Activated CD4-positive, CD25-positive, alpha-beta regulatory T cell (primary cell): ENCODE measurements at places on chromosomes 5 and 9.

DNA sequence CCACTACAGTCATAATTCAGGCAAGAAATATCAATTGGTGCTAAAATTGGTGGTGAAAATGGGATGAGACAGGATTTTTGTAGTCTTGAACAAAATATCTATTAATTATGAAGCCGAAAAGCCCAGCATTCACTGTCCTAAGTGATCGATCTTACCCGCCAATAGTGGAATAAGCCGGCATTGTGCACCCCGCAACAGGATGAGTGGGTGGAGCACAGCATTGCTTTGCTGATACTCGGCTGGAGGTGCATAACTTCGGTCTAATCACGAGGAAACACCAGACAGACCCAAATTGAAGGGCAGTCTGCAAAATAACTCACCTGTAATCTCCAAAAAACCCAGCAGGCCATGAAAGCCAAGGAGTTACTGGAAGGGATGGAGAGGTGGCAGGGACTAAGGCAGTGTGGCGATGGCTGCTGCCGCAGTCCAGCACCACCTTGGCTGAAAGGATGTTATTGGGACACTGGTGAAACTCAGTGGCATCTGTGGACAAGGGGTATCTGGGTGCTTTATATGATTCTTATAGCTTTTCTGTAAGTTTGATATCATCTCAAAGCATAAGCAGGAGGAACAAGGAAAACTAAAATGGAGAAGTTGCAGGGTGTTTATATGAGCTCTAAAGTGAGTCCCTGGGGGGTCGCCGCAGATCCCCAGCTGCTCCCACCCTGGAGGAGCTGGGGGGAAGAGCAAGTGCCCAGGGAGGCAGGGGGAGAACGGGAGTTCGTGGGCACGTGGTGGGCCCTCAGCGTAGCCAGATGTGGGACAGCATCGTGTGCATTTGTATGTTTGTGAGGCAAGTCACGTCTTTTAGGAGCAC is 45.2 kb downstream of the AHRR start:
- no peak for DNase-seq

DNA sequence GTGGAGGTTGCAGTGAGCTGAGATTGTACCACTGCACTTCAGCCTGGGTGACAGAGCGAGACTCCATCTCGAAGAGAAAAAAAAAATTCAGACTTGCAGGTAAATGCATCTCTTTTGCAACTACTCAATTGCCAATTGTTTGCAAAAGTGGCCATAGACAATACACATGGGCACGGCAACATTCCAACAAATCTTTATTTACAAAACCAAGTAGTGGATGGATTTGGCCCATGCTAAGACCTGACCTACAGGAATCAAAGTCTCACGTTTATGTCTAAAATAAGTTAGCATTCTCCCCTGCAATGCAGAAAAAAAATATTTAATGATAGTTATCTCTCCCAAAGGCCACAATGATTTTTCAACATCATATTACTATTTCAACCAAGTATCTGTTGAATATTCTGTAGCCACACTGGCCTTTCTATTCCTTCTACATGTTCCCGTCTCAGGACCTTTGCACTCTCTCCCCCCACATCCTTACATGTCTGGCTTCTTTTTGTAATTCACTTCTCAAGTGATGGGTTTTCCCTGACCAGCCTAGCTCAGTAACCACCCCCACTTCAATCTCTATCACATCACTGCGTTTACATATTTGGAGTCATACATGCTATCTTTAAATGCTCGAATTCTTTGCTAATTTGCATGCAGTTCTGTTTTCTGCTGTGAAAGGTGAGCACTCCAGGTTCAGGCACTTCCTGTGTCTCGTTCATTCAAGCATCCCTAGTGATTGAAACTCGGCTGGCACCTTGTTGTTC is 54.2 kb downstream of the FNBP1 start:
- DNase-seq = no peak

- DNase-seq = no peak
Measured at GRCh38 chr9:104993291-104993963, 65.5 kb upstream of the ABCA1 start.

- no peak for DNase-seq
Measured at GRCh38 chr9:37746448-37747270, 6.9 kb upstream of the TRMT10B start.

DNA sequence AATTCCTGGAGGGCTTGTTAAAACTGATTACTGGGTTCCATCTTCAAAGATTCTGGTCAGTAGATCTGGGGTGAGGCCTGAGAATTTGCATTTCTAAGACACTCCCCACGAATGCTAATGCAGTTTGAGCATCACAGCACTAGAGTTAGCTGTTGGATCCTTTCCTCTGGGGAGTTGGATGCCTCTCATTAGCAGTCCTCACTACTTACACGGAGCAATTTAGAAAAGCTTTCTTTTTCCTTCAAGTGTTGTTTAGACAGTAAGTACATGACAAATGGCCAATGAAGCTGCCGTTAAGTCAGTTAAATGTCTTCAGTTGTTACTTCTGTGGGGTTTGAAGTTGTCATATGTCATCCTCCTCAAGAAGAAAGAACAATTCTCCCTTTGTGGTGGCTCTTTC is 74.9 kb upstream of the HMHB1 start:
- DNase-seq = no peak

GRCh38 chr5:39498278-39498952 is 73.6 kb upstream of the DAB2 start:
- DNase-seq = no peak

- DNase-seq = no peak
Measured at GRCh38 chr9:77541600-77541999, 106.5 kb downstream of the GNA14 start.

- no peak for DNase-seq
Measured at GRCh38 chr5:71830681-71831539, 111.8 kb downstream of the CARTPT start.

DNA sequence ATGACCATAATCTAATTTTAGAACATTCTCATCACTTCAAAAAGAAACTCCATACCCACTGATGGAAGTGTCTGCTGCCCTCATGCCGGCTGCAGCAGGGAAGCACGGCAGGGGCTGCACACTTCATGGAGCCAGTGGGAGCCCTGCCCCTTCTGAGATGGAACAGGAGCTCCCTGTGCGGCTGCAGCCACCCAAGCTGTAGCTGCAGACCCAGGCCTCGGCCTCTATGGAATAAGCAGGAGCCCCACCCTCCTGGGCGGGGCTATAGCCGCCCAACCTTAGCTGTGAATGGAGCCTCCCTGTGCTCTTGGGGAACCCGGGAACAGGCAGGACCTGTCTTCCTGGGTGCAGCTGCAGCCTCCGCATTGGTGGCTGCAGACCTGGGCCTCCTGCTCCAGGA is 128.5 kb downstream of the NUDT12 start:
- DNase-seq = no peak

DNA sequence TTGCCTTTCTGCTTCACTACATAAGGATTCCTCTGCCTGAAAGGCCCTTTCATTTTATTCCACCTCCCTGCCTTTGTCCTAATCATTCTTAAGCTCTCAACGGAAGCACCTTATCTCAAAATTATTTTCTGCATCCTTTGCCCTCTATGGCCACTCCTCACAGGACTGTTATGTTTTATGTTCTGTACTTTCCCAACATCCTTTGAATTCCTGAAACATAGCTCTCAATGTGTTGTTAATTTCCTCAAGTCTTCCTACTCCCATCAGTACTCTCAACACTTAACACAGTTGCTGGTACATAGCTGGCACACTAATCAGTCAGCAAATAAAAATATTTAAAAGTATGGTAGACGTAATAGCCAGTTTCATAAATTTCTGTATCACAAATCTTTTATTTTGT is 193.0 kb downstream of the RFX3 start:
- DNase-seq = no peak

- DNase-seq = no peak
Measured at GRCh38 chr9:132040246-132040645, 39.4 kb downstream of the MED27 start.

DNA sequence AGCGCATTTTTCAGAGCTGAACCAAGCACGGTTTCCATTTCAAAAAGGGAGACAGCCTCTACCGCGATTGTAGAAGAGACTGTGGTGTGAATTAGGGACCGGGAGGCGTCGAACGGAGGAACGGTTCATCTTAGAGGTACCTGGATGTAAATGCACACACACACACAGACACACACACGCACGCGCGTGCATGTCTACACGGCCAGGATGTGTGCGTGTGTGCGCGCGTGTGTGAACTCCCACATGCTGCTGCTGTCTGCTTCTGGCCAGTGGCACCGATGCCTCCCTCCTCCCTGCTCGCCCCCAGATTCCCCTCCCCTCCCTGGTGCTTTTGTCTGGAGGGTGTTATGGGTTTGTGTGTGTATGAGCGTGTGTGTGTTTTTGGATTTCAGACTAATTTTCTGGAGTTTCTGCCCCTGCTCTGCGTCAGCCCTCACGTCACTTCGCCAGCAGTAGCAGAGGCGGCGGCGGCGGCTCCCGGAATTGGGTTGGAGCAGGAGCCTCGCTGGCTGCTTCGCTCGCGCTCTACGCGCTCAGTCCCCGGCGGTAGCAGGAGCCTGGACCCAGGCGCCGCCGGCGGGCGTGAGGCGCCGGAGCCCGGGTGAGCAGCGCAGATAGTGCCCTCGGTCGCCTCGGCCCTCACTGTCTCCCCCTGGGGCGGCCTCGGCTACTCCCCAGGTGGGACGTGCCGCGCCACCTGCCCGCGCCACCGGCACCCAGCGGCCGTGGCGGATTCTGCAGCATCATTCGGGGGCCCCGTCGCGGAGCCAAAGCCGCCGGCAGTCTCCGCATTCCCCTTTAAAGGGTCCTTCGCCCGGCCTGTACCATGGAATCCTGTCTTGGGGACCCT is at the start of gene NTRK2:
Gene NTRK2, plus strand, starts transcription at position 442 of the 850 bp plus-strand sequence. CDS start 1,020 bp downstream, outside the sequence.
- no peak for DNase-seq

DNA sequence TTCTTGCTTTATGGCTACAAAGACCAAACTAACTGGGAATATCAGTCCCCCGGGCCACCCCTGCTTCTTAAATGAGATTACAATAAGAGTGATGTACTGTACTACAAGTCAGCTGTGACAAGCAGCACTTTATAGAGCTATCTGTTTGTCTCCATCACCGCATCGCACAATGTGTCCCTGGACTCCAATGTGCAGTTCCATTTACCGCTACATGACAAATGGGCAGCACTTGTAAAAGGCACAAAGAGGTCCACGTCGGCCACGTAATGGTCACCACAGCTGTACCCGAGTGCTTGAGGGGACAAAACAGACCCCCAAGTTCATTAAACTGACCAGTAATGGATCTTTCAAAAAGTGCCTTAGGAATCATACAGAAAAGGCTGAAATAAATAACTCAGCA is 54.1 kb downstream of the PSMB7 start:
- DNase-seq = no peak

DNA sequence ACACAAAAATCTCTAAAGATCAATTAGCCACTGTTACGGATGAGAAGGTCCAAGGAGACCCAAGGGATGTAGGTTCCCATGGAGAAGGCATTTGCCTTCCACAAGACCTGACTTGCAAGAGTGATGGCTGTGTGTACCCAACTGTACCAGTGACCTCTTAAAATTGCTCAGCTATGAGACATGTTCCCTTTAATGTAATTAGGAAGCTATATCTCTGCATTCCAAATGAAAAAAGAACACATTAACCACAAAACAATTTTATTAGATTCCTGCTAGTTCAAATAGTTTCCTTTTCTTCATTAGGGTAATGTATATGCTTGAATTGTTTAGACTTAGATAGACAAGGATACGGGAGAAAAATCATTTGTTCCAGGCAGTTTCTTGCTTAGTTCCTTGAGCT is 3.3 kb downstream of the OR2Y1 start:
- no peak for DNase-seq

DNA sequence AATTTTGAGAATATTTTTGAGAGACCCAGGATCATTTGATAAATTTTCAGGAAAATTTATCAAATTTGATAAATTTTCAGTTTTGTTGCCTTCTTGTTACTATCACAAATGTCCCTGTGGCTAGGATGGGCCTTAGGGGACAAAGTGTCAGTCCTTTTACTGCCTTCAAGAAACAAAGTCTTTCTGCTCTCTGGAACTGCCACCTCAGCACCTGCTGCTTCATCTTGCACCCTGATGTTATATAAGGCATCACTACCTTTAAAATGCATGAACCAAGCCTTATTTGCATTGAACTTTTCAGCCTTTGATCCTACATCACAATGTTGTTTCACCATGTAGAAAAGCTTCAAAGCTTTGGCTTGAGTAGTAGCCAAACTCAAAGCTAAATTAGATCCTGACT is 123.0 kb upstream of the CNTLN start:
- DNase-seq = no peak

DNA sequence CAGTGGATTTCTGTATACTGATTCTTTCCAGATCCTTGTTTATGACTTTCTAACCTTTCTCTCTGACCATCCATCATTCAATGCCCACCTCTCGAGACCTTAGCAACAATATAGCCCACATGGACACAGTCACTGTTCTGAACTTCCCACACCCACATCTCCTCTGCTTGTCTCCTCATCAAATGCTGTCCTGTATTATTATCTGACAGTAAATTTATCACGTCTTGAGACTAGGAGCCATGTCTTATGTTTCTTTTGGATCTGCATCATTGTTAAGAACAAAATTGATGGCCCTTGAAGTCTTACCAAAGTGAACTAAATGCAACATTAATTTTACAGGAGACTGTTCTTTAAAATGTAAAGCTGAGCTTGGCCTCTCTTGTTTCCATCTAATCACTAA is 495.4 kb upstream of the KLF4 start:
- no peak for DNase-seq

DNA sequence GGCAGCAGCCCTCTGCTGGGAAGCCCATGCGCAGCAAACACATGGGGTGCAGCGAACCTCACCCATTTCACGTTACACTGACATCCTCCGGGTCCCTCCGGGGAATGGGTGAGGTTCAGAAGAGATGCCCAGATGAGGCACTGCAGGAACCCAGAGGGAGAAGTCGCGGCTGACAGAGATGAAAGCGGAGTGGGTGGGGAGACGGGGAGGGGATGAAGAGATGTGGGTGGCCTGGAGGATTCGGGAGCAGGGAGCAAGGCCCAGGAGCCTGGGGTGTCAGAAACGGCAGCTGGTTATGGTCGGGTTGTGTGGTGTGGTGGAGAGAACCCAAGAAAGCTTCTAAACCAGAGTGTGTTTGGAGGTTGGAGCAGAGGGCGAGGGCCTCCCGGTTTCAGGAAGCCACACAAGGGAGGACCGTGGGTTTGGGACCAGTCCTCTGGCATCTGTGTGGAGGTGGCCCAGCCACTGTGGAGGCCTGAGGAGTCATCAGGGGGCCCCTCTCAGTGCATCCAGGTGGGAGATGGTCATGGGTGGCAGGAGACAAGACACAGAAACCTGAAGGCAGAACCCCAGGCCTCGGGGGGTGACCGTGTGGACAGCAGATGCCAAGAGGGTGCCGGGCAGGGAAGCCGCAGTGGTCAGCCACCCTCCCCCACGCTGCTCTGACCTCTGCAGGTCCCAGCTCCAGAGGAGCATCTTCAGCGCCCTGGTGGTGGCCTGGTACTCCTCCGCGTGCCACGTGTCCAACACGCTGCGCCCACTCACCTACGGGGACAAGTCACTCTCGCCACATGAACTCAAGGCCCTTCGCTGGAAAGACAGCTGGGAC is 8.6 kb downstream of the UCK1 start:
- DNase-seq = no peak

DNA sequence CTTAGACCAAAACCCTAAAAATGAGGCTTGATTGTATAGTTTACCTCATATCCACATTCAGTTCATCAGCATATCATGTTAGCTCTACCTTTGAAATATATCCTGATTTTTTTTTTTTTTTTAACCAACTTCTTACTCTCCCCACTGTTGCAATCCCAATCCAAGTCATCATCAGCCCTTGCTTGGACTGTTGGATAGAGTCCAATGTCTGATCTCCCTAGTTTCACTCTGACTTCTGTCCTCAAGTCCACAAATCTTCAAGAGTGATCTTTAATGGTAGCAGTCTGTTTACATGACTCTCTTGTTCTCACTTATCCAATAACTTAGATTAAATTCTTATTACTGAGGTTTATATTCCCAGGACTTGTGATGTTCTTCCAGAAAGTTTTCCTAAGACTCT is 30.8 kb downstream of the NAA35 start:
- no peak for DNase-seq
